H7 (cell line): ENCODE measurements at places on chromosomes 5 and 9.

DNA sequence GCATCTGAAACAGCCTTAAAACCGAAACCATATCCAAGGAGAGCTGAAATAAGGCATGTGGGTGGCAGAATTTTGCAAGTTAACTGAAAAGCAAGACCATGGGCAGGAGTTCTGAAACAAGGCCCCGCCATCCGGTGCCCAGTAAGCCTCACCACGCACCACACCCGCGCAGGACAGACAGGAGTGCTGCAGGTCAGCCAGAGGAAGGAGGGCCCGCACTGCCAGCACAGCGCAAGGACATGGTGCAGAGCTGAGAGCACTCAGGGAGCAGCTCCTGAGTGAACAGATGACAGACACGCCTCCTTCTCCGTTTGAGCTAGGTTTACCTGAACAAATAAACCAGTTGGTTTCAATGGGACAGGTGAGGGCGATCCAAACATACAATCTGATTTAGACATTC is 16.5 kb upstream of the ISCA1 start:
- DNase-seq: no peak

- DNase-seq: no peak
Observed at GRCh38 chr9:116207371-116208111, 54.0 kb downstream of the PAPPA start.

- no peak for DNase-seq
Observed at GRCh38 chr5:160605266-160605665, 183.6 kb downstream of the PTTG1 start.

- peak; percentile 76 for DNase-seq
Observed at GRCh38 chr9:138023394-138024124, 146.0 kb downstream of the CACNA1B start.

DNA sequence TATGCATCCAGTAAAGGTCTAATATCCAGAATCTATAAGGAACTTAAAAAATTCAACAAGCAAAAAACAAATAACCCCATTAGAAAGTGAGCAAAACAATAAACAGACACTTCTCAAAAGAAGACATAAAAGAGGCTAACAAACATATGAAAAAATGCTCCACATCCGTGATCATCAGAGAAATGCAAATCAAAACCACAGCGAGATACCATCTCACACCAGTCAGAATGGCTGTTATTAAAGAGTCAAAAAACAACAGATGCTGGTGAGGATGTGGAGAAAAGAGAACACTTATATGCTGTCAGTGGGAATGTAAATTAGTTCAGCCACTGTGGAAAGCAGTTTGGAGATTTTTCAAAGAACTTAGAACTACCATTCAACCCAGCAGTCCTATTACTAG is 86.1 kb downstream of the WWC1 start:
- no peak for DNase-seq

DNA sequence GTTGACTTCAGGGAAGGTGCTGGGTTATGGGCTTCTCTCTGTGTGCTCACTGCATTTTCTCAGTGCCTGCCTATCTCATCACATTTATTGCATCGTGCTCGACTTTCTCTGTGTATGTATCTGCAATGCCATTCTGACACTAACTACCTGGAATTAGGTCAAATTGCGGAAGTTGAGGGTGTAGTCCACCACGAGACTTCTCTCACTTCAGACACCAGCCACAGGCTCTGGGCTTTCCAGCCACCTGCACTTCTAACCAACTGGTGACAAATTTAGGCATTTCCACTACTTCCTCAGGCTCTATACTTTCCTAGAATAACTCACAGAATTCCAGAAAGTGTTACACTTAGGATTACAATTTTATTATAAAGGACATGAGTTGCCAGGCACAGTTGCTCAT is 188.6 kb upstream of the ZNF608 start:
- DNase-seq: no peak

- DNase-seq: peak; percentile 56
Observed at GRCh38 chr5:141343242-141343952, at the start of gene PCDHGA3. TSS of gene PCDHGA3 (plus strand) at chr5:141343829. CDS start at chr5:141344034, 205 bp downstream.

GRCh38 chr9:34690983-34691935 is at the start of gene CCL19:
TSS of gene CCL19 (minus strand) at chr9:34691276. CDS start at chr9:34691139, 137 bp downstream.
- DNase-seq: no peak

- DNase-seq: peak; percentile 93
Observed at GRCh38 chr5:33936004-33936380, 194 bp upstream of the RXFP3 start.

GRCh38 chr9:70110194-70111041 is 66.8 kb downstream of the MAMDC2 start:
- DNase-seq: no peak

GRCh38 chr5:172496671-172497371 is 42.5 kb upstream of the SH3PXD2B start:
- no peak for DNase-seq

- DNase-seq: no peak
Observed at GRCh38 chr5:63049935-63050334, 471.3 kb downstream of the LRRC70 start.

DNA sequence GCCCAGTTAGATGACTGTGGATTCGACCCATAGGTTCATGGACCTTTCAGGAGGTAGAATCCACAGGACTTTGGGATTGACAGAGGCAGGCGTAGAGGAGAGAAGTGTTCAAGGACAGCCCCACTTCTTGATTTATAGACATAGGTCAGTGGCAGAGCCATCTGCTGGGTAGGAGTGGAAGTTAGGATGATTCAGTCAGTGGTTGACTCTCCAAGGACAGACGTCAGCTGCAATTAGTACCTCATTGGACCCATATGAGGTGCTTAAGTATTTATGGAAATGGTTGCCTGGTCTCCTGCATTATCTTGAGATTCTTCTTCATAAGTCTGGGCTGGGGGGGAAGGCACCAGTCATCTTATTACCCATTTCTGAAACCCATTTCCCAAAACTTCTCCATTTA is 70.9 kb downstream of the SH3RF2 start:
- DNase-seq: peak; percentile 24

GRCh38 chr5:34692786-34693185 is 36.7 kb downstream of the RAI14 start:
- DNase-seq: no peak

GRCh38 chr5:124528838-124529237 is 217.6 kb downstream of the ZNF608 start:
- DNase-seq: no peak

GRCh38 chr9:36092509-36093215 is 43.9 kb upstream of the GLIPR2 start:
- no peak for DNase-seq
